ENCODE measurements at places on chromosomes 11 and 22.

GRCh38 chr11:77155082-77155475 lies 27.0 kb downstream of the MYO7A start:
- DNase-seq: no peak

GRCh38 chr11:58503361-58503856 lies 4.5 kb downstream of the OR5B21 start:
- no peak for DNase-seq

DNA sequence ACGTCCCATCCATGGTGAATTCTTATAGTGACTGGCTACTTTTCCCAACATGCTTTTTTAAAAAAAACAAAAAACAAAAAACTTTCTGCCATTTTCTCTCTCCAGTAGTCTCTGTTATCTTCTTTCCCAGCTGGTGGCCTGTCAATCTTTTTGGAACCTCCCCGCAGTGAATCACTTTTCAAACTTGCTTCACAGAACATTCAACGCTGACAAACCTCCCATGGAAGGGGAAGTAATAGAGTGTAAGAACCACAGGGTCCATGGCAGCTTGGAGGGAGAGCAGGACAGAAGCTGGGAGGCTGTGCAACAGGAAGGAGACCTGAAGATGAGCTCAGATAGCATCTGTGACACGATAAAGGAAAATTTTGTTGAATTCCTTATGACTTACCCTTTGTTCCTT lies 9.8 kb upstream of the CECR2 start:
- no peak for DNase-seq

GRCh38 chr22:35178446-35178845 lies 78.8 kb upstream of the HMGXB4 start:
- no peak for DNase-seq

DNA sequence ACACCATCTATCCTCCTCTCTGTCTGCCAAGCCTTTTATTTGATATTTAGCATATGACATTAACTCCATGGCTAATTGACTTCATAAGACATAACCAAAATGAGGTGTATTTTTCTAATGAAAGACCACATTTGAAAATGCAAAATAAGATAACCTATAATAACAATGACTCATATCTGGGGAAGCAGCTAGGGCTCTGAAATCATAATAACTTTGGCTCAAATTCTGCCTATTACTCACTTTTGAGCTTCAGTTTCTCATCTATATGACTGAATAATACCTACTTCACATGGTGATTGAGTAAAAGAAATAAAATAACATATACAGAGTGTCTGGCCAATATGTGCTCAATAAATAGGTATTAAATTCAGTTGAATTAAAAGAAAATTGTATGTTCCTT lies 1419.8 kb upstream of the TENM4 start:
- no peak for DNase-seq

GRCh38 chr11:12097219-12097618 lies 13.2 kb upstream of the MICAL2 start:
- no peak for DNase-seq

DNA sequence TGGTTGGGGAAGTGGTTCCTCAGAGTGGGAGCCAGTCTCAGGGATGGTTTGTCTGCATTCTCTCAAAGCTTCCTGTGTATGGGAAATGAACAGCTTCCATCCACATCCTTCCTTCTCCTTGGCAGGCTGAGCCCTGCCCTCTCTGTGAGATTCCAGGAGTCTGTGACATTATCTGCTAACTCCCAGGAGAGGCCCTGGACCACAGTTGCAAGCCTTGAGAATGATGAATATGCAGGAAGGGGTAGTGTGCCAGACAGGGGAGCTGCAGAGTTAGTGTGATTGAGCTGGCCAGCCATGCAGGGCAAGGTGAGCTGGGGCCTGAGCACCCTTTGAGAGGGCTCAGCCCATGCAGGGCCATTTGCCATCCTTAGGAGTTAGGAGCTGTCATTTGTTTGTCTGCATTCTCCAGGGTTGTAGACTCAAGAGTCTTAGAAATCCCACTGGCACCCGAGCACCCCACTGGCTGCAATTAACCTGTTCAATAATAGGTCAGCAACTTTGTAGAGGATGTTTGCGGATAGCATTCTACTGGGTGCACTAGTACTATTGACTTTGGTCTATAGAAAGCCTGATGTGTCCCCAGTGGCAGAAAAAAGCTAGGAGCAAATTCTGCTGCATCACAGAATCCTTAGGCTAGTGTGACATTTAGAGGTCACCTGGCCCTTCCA lies 299.0 kb upstream of the CADM1 start:
- no peak for DNase-seq

GRCh38 chr22:45632791-45633515 lies 38.7 kb upstream of the ATXN10 start:
- no peak for DNase-seq

GRCh38 chr11:116874251-116874650 lies 36.8 kb upstream of the APOA1 start:
- DNase-seq: no peak

DNA sequence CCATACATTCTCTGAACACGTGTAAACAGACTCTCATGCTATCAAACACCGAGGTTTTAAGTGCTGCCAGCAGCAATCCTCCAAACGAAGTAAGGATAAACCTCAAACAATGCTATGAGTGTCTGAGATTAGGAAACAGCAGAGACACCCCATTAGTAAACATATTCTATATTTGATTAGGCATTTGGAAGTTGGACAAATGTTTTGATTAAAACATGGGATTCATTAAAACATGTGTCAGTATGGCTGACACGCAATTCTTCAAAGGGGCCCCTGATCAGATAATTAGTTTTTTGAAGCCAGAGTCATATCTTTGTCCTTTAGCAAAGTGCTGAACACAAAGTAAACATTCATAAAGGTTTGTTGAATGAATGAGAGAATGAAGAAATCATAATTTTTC lies 33.2 kb upstream of the BLID start:
- no peak for DNase-seq

GRCh38 chr11:69691463-69691862 lies 12.4 kb downstream of the FGF19 start:
- DNase-seq: no peak

DNA sequence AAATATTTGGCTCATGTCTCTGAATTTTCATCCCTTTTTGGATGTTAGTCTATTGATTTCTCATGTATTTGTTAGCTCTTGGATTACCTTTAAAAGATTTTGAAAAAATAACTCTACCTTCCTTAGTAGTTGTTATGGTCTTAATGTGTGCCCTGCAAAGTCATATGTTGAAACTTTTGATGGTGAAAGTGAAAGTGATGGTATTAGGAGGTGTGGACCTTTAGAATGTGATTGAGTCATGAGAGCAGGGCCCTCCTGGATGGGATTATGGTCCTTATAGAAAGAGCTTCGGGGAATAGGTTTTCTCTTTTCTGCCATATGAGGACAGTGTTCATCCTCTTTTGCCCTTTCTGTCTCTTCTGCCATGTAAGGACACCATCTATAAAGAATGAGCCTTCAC lies 33.6 kb upstream of the MPPED2 start:
- no peak for DNase-seq

- peak; percentile 76 for DNase-seq
Observed at GRCh38 chr11:47946682-47947559, 33.4 kb upstream of the PTPRJ start.

DNA sequence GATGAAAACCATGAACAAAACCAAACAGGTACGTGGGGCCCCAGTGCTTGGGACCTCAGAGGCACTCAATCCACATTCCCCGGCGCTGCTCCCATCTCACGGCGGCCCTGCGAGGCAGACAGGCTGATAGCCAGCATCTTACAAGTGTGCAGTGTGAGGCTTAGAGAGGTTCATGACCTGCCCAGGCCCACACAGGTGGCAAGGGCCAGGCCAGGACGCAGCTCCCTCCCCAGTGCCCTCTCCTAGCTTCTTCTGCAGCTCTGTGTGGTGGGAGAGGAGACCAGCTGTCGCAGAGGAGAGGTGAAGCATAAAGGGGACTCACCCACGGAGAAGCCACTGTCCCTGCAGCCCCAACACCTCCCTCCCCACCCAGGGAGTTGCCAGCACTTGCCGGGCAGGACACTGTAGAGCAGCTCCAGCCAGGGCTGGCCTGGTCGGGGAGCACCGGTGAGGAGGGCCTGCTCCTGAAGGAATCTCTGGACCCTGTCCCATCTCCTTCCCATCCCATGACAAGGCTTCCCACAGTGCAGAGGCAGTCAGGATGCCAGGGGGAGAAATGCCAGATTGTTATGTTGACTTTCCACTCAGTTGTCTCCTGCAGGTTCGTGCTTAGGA lies 92.4 kb upstream of the TMEM45B start:
- DNase-seq: no peak

- DNase-seq: no peak
Observed at GRCh38 chr11:70225681-70226177, 22.6 kb downstream of the FADD start.

DNA sequence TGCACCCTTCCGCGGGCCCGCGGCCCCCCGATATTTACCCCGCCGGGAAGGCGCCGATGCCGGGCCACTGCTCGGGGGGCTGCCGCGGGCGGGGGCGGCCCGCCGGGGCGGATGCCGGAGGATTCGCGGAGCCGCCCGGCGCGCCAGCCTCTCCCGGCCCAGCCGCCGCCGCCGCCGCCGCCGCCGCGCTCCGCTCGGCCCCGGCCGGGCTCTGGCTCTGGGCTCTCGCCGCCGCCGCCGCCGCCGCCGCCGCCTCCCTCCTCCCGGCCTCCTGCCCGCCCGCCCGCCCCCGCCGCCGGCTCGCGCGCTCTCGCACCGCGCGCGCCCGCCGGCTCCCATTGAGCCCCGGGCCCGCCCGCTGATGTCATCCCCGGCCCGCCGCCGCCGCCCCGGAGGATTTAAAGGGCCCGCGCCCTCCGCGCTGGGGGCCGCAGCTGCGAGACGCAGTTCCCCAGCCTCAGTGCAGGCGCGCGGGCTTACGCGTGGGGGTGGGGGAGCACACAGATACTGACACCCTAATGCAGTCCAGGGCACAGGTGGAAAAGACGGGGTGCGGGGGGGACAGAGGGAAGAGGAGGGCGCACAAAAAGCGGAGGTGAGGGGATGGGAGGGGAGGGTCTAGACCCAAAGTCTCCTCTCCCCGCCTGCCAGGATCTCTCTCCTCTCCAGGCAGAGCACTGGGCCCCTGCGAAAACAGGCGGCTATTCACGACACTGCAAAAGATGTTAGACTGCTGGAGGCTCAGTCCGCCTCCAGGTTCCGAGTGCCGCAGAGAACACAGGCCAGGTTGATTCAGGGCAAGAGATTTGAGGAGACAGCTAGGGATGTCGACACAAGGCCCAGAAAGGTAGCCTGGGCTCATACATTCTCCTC lies at the start of gene CSNK1E:
Gene CSNK1E, minus strand, starts transcription at position 312 of the 873 bp plus-strand sequence. CDS start 3,276 bp downstream, outside the sequence.
- no peak for DNase-seq

GRCh38 chr11:132472411-132473172 lies 1059.7 kb downstream of the OPCML start:
- no peak for DNase-seq

DNA sequence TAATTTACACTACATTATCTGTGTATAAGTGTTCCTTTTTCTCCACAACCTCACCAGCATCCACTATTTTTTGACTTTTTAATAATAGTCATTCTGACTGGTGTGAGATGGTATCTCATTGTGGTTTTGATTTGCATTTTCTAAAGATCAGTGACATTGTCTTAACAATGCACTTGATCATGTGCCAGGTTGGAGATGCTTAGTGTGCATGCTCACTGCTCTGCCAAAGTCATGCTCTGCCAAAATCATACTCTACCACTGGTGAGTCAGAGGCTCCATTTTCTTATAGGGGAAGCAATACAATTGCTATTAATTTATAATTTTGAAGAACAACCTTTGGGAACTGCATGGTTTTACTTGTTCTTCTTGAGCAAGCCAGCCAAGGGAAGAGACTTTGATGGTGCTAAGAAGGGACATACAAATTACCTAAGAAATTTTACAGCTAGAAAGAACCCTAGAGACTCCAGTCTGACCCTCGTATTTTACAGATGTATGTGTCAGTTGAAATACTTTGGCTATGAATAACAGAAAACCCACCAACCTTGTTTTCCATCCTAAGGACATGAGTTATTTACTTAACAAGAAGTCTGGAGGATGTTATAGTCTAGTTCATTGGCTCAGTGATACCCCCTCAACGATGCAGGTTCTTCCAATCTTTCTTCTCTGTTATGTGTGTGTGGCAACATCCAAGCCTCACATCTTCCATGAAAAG lies 368.9 kb downstream of the DDX10 start:
- DNase-seq: peak; percentile 90

DNA sequence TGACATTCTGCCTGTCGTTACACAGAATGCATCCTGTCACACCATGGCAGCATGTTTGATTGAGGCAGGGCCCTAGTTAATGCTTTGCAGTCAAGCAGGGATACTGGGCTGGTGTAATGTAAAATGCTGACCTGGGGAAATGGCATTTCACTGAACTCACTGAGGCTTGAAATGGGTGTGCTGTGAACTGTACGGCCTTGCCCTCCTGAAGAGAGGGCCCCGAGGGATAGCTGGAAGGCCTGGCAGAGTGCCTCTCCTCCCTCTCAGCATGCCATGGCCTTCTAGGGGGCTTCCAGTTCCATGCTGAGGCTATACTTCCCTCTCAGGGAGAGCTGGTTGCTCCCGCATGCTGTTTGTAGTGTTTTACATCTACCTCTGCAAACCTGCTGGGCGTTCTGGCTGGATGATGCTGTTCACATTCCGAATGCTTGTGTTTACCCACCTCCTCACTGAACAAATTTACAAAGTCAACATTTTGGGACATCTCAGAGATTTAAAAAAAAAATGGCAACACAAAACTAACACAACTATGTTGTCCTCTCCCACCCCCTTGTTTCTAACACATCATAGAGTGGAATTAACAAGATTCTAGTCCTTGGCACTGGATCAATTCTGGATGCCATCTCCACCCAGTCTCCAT lies 416.7 kb upstream of the CADM1 start:
- DNase-seq: no peak

- DNase-seq: peak; percentile 28
Observed at GRCh38 chr11:33835143-33835878, 56.6 kb downstream of the LMO2 start.

GRCh38 chr11:14029971-14030920 lies 67.7 kb downstream of the SPON1 start:
- no peak for DNase-seq

- no peak for DNase-seq
Observed at GRCh38 chr11:64296236-64296635, 3.9 kb upstream of the CATSPERZ start.

DNA sequence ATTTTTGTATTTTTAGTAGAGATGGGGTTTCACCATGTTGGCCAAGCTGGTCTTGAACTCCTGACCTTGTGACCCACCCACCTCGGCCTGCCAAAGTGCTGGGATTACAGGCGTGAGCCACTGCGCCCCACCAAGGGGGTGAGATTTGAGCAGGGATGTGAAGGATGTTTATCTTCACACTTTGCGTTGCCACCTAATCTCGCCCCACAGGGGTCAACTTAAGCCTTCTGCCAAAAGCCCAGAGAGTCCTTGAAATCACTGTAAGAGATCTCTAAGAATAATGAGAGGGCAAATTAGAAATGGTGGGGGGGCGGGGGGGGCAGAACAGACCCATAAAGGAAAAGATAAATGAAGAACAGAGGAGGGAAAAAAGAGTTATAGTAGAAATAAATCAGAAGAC lies 158.3 kb upstream of the TIMP3 start:
- DNase-seq: no peak

GRCh38 chr11:125343718-125344131 lies 152.3 kb downstream of the FEZ1 start:
- DNase-seq: no peak

DNA sequence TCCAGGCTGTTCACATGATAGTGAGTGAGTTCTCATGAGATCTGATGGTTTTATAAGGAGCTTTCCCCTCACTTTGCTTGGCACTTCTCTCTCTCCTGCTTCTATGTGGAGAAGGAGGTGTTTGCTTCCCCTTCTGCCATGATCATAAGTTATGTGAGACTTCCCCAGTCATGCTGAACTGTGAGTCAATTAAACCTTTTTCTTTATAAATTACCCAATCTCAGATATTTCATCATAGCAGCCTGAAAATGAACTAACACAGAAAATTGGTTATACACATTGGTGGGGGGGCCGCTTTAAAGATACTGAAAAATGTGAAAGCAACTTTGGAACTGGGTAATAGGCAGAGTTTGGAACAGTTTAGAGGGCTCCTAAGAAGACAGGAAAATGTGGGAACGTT lies 741.1 kb upstream of the LUZP2 start:
- DNase-seq: no peak

Data from non-pigmented ciliary epithelial cell (primary cell).